ENCODE measurements at places on chromosomes 16 and 17.
A peak's percentile ranks its signal among the peaks of the same experiment; 100 is the strongest.

DNA sequence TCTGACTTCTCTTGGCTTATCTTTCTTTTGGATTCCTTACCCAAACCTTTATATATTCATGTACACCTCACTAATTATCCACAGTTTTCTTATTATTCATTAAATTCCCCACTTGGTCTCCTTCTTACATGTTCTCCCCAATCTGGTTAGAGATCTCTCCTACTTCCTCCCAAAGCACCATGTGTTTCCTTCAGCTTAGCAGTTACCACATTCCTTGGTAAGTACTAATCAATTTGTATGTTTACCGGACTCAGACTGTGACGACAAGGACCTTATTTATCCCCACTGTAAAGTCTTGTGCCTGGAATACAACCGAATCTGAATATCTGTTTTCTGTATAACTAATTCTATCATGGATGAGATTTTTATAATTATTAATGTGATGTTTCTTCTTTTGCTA is 389.5 kb downstream of the KCNJ2 start:
- no peak for DNase-seq

DNA sequence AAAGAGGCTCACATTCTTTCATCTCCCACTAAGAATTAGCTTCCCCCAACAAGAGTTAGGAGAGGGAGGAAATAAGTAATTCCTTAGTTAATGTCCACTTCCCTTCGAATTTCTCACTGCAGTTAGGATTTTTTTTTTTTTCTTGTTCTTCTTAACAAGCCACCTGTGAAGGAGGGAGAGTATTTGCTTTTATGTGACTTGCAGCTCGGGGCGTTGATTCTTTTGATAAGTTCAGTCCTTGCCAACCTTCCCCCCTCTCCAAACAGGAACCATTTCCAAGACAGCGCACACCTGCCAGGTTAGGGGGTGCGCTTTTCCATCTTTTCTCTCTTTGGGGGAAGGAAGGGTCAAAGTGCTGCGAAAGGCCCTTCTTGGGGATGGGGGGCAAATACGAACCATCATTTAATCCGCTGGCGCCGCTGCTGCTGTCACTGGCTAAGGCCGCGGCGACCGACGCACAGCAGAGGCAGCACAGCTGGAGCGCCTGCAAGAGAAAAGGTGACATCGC is 758 bp downstream of the ADAMTS18 start:
- DNase-seq: no peak

GRCh38 chr16:9033125-9033830 is 58.2 kb upstream of the HAPSTR1 start:
- peak; percentile 35 for DNase-seq

GRCh38 chr17:50806141-50806643 is 29.2 kb upstream of the WFIKKN2 start:
- DNase-seq: no peak

- no peak for DNase-seq
Observed at GRCh38 chr17:44995436-44996001, 27.4 kb upstream of the C1QL1 start.

- peak; percentile 86 for DNase-seq
Observed at GRCh38 chr16:1054660-1055556, 17.6 kb upstream of the SSTR5 start.

GRCh38 chr17:82985428-82985805 is 94.0 kb upstream of the METRNL start:
- no peak for DNase-seq

DNA sequence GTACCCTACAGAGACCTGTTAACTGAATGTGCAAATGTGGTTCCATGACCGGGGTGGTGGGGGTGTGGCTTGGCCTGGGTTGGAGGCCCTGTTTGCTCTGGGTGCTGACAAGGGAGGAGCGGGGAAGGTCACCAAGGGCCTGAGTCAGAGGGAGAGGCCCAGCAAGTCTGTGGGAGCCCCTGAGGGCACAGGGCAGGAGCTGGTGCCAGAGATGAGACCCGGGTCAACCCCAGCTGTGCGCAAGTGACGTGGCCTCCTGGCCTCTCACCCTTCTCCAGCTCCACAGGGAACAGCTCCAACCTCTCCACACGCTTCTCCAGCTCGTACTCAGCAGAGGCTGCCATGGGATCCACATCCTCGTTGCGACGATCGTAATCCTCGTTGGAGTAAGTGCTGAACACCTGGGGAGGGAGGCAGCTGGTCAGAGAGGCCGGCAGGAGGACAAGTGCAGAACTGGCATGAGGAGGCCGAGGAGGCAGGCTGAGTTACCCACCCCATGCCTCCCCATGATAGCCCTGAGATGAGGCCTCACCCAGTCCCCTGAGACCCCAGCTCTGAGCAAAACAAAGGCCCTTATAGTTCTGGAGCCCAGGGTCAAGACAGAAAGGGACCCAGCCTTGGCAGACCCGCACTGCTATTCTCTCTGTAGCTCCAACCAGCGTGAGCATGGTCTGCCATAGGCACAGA is 5.5 kb downstream of the PPP1R9B start:
- no peak for DNase-seq

DNA sequence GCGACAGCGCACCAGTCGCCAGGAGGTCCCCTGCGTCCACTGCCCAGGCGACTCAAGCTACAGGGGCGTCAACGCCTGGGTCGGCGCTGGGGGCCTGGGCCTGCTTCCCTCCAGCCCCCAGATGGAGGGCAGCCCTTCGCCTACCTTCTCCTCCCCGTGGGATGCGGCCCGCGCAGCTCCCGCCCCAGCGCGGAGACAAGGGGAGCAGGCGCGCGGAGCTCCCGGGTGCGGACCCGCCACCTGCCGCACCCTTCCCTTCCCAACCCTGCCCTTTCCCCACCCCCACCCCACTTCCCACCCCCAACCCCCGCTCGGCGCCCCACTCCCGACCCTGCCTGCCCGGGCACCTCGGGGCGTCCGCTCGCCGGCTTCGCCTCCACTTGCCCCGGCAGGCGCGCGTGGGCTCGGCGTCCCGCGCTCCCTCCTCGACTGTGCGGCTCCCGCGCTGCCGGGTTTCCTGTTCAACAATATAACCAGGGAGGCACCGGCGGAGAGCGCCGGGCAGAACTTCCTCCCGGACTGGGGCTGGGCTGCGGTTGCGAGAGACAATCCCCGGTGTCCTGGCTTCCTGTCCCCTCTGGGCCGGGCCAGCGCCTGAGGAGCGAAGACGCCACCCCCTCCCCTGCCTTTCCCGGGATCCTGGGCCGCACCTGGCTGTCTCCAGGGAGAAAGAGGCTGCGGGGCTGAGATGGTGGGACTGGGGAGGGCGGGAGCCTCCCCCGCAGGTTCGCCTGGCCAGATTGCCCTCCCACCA is at the start of gene ARHGAP27:
Gene ARHGAP27, minus strand, starts transcription at position 466 of the 754 bp plus-strand sequence. CDS start 2,591 bp downstream, outside the sequence.
- peak; percentile 50 for DNase-seq

GRCh38 chr17:55303701-55304145 is 39.0 kb downstream of the HLF start:
- no peak for DNase-seq

GRCh38 chr17:8695916-8696415 is 48.7 kb downstream of the CCDC42 start:
- no peak for DNase-seq

GRCh38 chr17:49914664-49915063 is 54.3 kb upstream of the DLX4 start:
- DNase-seq: no peak

DNA sequence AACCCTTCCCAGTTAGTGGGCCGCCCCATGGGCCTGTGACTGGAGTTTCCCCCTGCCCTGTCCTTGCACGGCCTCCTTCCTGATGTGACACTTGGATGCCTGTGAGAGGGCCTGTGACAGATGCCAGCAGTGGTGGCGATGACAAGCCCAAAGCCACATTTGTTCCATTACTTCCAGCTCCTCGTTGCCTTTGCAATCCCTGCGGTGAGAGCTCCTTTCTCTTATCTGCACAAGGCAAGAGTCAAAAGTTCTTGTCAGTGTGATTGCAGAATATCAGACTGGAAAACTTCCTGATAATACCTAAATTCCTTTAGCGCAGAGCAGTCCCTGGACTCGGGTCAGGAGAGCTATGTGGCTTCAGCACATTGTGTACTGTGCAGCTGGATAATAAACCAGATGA is 54.4 kb upstream of the ARHGAP44 start:
- no peak for DNase-seq

DNA sequence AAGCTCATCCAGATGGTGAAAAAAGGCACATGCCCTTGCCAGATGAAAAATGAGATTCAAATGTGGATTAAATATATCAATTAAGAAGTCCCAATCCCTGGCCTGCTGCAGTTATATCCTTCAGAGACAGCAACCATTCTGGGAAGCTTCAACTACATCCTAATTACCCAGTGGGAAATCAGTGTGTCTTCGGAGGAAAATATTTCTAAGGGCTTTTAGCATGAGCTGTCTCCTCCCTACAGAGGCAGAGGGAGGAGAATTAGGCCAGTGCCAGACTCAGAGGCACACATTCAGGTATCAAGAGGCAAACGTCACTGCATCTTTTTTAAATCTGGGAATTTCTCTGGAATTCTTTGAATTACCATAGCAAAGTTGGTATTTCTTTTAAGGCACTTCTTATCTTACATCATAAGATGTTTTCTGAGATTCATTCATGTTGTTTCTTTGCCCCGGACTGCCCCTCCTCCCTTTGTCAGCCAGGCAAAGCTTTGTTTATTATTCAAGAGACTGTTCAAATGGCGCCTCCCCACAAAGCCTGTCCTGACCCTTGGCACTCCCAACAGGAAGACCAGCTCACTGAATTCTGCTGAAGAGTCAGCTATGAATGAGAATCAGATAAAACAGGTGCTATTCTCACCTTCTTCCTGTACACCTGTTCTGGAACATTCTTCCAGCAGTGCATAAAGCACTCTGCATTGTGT is 38.3 kb upstream of the SMPD3 start:
- no peak for DNase-seq

DNA sequence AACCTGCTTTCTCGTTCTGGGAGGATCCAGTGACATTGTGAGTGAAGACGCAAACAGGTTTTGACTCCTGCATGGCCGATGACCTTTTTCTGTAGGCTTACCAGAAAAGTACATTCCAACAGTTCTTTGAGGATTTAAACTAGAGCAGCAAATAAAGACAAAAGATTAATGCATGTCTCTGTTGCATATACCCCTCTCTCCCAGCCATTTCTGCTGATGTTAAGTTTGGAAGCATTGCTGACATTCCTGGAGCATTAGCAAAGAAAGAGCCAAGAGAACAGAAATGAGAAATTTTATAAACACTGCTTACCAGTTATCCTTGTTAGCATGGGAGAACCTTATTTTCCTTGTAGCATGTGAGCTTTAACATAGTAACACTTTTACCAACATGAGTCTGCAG is 49.3 kb downstream of the SIAH1 start:
- no peak for DNase-seq

DNA sequence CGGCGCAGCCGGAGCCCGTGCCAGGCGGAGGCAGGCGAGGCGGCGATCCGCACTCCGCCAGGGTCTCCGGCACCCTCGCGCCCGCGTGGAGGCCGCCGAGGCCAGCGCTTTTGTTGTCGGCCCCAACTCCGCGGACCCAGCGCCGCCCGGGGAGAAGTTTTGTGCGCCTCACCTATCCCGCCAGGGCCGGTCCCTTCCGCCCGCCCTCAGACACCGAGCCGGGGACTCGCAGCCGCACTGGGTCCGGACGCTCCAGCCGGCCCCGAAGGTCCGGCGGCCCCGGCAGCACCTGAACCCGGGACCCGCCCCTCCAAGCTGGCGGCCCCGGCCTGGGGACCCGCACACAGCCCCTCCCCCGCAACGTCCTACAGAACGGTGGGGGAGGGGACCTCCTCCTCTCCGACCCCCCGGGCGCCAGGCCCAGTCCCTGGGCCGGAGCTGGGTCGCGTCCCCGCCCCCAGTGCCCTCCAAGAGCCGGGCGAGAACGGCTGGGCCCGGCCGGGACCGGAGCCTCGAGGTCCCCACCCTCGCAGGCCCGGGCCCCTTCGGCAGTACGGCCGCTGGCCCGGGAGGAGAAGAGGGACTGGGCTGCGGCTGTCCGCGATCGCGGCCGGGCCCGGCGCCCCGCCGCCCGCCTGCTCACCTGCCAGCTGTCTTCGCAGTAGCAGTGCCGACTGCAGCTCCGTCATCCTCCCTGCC is 698 bp downstream of the UBE2G1 start:
- DNase-seq: peak; percentile 64

GRCh38 chr16:60413969-60414368 is 1622.3 kb downstream of the CDH8 start:
- no peak for DNase-seq

- DNase-seq: no peak
Observed at GRCh38 chr16:19783363-19784182, 65.5 kb downstream of the IQCK start.

- no peak for DNase-seq
Observed at GRCh38 chr16:3074860-3075522, 9.6 kb downstream of the IL32 start.

DNA sequence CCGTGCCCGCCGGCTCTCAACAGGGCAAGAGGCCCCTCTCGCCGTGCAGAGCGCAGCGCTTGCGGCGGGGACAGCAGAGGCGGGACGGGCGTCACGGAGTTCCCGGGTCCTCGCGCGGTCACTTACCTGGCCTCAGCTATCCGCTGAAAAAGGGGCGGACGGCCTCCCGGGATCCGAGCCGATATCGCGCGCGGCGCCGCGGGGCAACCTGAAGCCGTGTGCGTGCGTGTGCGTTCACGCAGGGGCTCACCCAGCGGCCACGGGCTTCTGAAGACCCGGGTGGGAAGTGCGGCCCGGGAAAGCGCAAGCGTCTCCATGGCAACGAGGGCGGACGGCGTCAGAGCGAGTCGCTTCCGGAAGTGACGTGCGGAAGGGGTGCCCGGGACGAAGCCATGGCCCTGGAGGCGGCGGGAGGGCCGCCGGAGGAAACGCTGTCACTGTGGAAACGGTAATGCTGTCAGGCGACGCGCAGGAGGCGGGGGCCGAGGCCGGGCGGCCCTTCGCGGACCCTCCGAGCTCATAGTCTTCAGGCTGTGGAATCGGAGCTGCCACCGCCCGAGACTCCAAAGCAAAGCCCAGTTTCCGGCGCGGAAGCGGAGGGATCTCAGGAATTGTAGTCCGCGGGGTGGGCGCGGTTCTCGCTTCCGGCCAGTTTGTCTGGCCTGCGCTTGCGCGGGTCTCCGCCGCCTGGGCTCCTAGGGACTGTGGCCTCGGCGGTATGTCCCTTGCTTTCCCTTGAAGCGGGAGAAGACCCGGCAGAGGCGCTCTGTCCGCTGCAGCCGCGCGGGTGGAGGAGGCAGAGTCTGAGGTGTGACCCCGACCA is at the start of gene ENDOV:
Gene ENDOV, plus strand, starts transcription at position 365 of the 823 bp plus-strand sequence. Its CDS starts 28 bp downstream, at position 393.
- peak; percentile 94 for DNase-seq

DNA sequence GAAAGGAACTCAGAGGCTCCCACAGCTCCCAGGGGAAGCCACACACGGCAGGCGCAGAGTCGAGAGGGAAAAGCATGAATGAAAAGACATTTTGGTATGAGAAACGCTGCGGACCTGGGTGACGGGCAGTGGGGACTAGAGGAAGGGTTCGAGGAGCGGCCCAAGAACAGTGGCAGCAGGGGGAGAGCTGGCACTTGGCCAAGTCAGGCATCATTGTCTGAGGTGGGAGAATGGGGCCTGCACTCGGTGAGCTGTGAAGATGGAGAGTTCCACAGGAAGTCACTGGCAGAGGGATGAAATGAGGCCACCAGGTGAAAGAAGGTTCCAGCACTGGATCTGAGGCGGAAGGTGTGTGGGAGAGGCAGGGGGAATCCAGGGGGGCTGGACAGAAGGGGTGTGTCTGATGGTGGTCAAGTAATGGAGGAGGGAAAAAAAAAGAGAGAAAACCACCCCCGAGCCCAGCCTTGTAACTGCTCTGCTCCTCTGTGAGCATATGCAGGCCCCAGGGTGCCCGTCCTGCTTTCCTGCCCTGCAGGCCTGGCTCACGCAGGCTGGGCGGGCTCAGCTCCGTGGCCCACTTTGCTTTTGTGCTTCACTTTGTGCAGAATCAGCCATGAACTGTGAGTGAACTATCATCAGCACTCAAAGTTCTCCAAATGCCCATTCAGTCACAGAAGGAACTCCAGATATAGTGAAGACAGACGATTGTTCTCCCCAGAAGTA is 31.8 kb downstream of the TMEM204 start:
- no peak for DNase-seq

GRCh38 chr17:58537266-58537665 is 22.8 kb upstream of the MTMR4 start:
- DNase-seq: no peak
